Progenitor cell of endocrine pancreas (in vitro differentiated cells): ENCODE measurements at places on chromosomes 7 and 10. TPM values are rescaled to one million over a fixed set of nuclear protein-coding genes. Genes with fewer than 3 reads are reported as not detected.

VWDE gene
- 5.8 and 5.9 TPM in 2 replicates for total RNA-seq

PIP gene
- total RNA-seq: not detected in 2 replicates

TLX1 gene
- total RNA-seq: not detected in 2 replicates

MSS51 gene
- 4.2 and 5.1 TPM in 2 replicates for total RNA-seq

SPDYE6 gene
- total RNA-seq: not detected in 2 replicates

ANK3 gene
- total RNA-seq: 87.6 and 90.1 TPM in 2 replicates

NUTM2A gene
- total RNA-seq: 2.9 and 4.3 TPM in 2 replicates

CROT gene
- 18.1 and 20.9 TPM in 2 replicates for total RNA-seq

RBM20 gene
- total RNA-seq: 1.5 and 2.7 TPM in 2 replicates

CAMK2B gene
- total RNA-seq: 9.3 and 12.2 TPM in 2 replicates
